ENCODE measurements at places on chromosomes 11 and 22.

- H3K36me3 ChIP-seq = no peaks in the 10 kb centered on the region
- no peaks in the 10 kb centered on the region for H3K27me3 ChIP-seq
- no peak for DNase-seq
- no peak overlapping the region for H3K4me3 ChIP-seq
- H3K4me1 ChIP-seq = no peaks in the 10 kb centered on the region
Observed at GRCh38 chr11:87972133-87972532, 203.1 kb downstream of the RAB38 start.

DNA sequence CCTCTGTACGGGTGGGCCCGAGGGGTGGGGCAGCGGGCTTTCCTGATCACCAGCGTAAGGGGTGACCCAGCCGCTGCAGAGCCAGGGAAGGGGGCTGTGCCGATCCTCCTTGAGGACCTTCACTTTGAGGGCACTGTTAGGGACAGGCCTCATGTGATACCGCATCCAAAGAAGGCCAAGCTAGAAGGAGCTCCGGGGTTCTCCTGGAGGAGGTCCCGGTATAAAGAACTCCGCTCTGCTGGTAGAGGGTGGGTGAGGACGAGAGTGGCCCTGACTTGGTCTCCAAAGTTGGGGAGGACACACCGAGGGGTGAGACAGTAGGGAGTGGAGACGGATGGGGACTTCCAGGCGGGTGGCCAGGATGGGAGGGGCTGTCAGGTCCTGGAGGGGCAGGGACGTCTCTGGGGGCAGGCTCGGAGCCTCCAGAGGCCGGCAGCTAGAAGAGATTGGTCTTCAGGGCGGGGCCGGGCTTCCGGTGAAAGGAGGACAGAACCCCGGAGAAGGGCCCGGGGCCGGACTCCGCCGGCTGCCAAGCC, 4.6 kb downstream of the PHOX2A start:
- H3K4me3 ChIP-seq = peak overlapping the region; percentile 52
- peaks cover 9% of the 10 kb centered on the region for H3K36me3 ChIP-seq
- DNase-seq = peak; percentile 75
- no peaks in the 10 kb centered on the region for H3K4me1 ChIP-seq
- no peak overlapping the region for H3K27ac ChIP-seq

GRCh38 chr22:19983741-19984140, 32.9 kb downstream of the ARVCF start:
- H3K4me3 ChIP-seq = no peak overlapping the region
- peak; percentile 25 for DNase-seq
- H3K27me3 ChIP-seq = no peaks in the 10 kb centered on the region
- peaks cover 7% of the 10 kb centered on the region for H3K4me1 ChIP-seq
- H3K27ac ChIP-seq = no peak overlapping the region

DNA sequence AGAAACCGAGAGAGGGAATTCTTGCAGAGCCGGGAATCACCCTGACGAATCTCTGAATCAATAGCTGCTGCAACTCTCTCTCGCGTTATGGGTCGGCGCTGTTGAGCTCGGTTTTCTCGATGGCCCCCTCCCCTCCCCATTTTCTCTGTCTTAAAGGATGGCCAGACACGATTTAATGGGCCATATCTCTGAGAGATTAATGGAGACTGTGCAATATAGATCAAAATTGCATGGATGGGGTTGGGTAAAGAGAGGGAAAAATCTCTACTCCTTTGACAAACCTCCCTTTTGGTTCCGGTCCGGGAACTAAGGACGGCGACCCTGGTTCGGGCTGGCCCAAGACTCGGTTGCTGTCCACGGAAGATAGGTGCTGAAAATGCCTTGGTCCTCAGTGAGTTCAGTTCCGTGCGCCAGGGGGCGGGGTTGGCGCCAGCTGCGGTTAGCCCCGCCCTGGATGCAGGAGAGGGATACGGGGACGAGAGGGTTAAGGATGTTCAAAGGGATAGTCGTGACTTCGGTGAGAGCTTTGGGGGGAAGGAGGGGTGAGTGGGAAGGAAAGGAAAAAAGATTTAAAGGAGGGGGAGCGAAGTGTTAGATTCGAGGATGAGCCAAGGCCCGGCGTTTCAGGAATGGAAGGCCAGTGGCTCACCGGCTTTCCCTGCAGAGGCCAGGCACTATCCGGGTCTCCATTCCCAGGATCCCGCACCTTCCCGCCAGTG, 103.6 kb upstream of the HSD17B12 start:
- DNase-seq = peak; percentile 80
- H3K27me3 ChIP-seq = peaks cover 13% of the 10 kb centered on the region
- H3K27ac ChIP-seq = no peak overlapping the region
- H3K4me1 ChIP-seq = peaks cover 20% of the 10 kb centered on the region
- peak overlapping the region; percentile 70 for H3K4me3 ChIP-seq

GRCh38 chr11:57100638-57101331, 81.0 kb upstream of the LRRC55 start:
- H3K4me1 ChIP-seq = no peaks in the 10 kb centered on the region
- peaks cover 19% of the 10 kb centered on the region for H3K27me3 ChIP-seq
- H3K27ac ChIP-seq = no peak overlapping the region
- DNase-seq = no peak
- H3K36me3 ChIP-seq = no peaks in the 10 kb centered on the region

GRCh38 chr22:50697667-50698506, 25.3 kb downstream of the SHANK3 start:
- no peaks in the 10 kb centered on the region for H3K36me3 ChIP-seq
- peak overlapping the region; percentile 65 for H3K4me3 ChIP-seq
- DNase-seq = peak; percentile 23

GRCh38 chr11:46718155-46719019, 626 bp upstream of the F2 start:
- peaks cover 14% of the 10 kb centered on the region for H3K4me1 ChIP-seq
- H3K27ac ChIP-seq = no peak overlapping the region
- no peak for DNase-seq

DNA sequence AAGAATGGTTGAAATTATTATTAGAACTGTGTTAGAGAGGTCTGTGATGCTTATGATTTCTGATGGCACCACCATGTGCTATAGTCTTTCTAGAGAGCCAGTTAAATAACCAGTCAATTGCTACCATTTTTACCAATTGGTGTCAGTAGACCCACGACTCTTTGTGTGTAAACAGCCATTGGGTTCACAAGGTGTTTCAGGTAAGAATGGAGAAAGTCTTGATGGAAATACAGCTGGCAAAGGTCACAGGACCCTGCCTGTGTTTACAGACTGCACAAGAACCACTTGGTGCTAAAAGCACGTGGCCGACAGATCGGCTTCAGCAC, 30.5 kb upstream of the OR10G7 start:
- no peaks in the 10 kb centered on the region for H3K36me3 ChIP-seq
- DNase-seq = no peak
- H3K27ac ChIP-seq = no peak overlapping the region

- H3K27me3 ChIP-seq = no peaks in the 10 kb centered on the region
- peak; percentile 12 for DNase-seq
- H3K27ac ChIP-seq = no peak overlapping the region
- H3K4me1 ChIP-seq = no peaks in the 10 kb centered on the region
- no peak overlapping the region for H3K4me3 ChIP-seq
Observed at GRCh38 chr11:100632941-100633452, 54.1 kb upstream of the ARHGAP42 start.

- no peak overlapping the region for H3K27ac ChIP-seq
- H3K27me3 ChIP-seq = no peaks in the 10 kb centered on the region
- no peak overlapping the region for H3K4me3 ChIP-seq
- DNase-seq = no peak
- H3K36me3 ChIP-seq = no peaks in the 10 kb centered on the region
- H3K4me1 ChIP-seq = no peaks in the 10 kb centered on the region
Observed at GRCh38 chr11:70586261-70587074, 188.1 kb downstream of the CTTN start.

DNA sequence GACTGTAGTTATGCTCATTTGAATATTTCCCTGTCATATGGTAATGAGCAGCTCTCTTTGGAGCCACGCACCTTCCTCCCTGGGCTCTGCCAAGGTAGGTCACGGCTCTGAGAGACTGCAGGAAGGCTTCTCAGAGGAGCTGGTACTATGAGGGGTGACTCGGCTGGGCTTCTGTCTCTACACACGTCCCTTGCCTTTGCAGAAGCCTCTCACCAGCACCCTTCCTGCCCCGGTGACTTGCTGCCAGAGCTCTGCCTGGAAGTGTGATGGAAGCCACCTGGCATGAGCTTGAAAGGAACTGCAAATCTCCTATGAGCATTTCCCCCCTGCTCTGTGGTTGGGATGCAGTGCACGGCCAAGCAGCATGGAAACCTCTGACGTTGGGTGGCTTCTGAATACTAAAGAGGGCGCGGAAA, 74.2 kb downstream of the KIRREL3 start:
- peaks cover 47% of the 10 kb centered on the region for H3K4me1 ChIP-seq
- H3K36me3 ChIP-seq = no peaks in the 10 kb centered on the region
- peak; percentile 48 for DNase-seq
- no peak overlapping the region for H3K4me3 ChIP-seq

GRCh38 chr11:124394408-124394807, 4.4 kb downstream of the OR8B3 start:
- no peaks in the 10 kb centered on the region for H3K27me3 ChIP-seq
- peak; percentile 53 for DNase-seq
- H3K4me3 ChIP-seq = no peak overlapping the region
- H3K36me3 ChIP-seq = no peaks in the 10 kb centered on the region

GRCh38 chr11:113242767-113243397, 71.5 kb upstream of the TTC12 start:
- peak overlapping the region; percentile 76 for H3K4me3 ChIP-seq
- H3K36me3 ChIP-seq = no peaks in the 10 kb centered on the region
- H3K27ac ChIP-seq = peak overlapping the region; percentile 57
- peak; percentile 80 for DNase-seq
- H3K27me3 ChIP-seq = no peaks in the 10 kb centered on the region

- H3K4me1 ChIP-seq = peaks cover 34% of the 10 kb centered on the region
- H3K27ac ChIP-seq = peak within 1 kb of the TSS; percentile 53
- H3K27me3 ChIP-seq = no peaks in the 10 kb centered on the region
Observed at GRCh38 chr11:117199053-117199915, at the start of gene TAGLN. Gene TAGLN, plus strand, starts transcription at chr11:117199370. Its CDS starts 3,644 bp downstream, at chr11:117203014.

GRCh38 chr11:69524291-69524882, 42.9 kb downstream of the LINC01488 start:
- peaks cover 19% of the 10 kb centered on the region for H3K4me1 ChIP-seq
- H3K27me3 ChIP-seq = no peaks in the 10 kb centered on the region
- peak overlapping the region; percentile 41 for H3K27ac ChIP-seq
- no peaks in the 10 kb centered on the region for H3K36me3 ChIP-seq

DNA sequence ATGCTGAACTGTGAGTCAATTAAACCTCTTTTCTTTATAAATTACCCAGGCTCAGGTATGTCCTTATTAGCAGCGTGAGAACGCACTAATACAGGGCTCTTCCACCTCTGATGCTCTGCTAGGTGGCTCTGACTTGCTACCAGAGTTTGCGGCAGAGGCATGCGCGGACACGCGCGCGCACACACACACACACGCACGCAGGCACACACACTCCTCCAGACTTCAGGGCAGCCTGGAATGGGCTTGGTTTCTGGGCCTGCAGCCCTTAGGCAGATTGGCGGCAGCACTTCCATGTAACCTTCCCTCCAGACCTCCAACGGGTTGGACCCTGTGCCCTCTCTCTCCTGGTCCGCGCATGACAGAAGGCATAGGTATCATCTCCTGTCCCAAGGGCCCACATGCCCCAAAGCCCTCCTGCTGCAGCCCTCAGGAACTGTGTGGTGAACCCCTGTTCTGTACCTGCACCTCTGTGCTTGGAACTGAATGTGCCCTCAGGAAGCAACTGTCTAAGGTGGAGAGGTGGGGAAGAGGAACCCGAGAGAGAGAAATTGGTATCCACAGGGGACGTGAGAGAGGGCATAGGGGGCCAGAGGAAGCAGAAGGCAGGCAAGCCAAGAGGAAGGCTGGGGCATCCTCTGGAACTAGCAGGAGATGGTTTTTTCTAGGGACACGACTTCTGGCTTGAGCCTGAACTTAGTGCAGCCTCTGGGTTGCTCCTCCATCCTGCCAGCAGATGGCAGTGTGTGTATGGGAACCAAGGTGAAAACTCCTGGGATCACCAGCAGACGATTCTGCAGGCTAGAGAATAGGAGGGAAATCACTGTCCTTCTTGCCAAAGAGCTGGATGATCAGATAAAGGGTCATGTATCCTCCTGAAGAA, 23.4 kb upstream of the RIC3 start:
- peaks cover 23% of the 10 kb centered on the region for H3K27me3 ChIP-seq
- H3K4me1 ChIP-seq = no peaks in the 10 kb centered on the region
- peak; percentile 77 for DNase-seq
- H3K4me3 ChIP-seq = no peak overlapping the region
- no peaks in the 10 kb centered on the region for H3K36me3 ChIP-seq

- H3K4me3 ChIP-seq = no peak overlapping the region
- peak; percentile 44 for DNase-seq
- H3K27ac ChIP-seq = no peak overlapping the region
- peaks cover 83% of the 10 kb centered on the region for H3K27me3 ChIP-seq
- no peaks in the 10 kb centered on the region for H3K4me1 ChIP-seq
- no peaks in the 10 kb centered on the region for H3K36me3 ChIP-seq
Observed at GRCh38 chr11:20337526-20338154, 25.9 kb upstream of the HTATIP2 start.

- H3K4me3 ChIP-seq = no peak overlapping the region
- H3K36me3 ChIP-seq = no peaks in the 10 kb centered on the region
- H3K27me3 ChIP-seq = no peaks in the 10 kb centered on the region
- peak; percentile 19 for DNase-seq
Observed at GRCh38 chr11:130554241-130555055, 106.0 kb downstream of the ADAMTS15 start.

DNA sequence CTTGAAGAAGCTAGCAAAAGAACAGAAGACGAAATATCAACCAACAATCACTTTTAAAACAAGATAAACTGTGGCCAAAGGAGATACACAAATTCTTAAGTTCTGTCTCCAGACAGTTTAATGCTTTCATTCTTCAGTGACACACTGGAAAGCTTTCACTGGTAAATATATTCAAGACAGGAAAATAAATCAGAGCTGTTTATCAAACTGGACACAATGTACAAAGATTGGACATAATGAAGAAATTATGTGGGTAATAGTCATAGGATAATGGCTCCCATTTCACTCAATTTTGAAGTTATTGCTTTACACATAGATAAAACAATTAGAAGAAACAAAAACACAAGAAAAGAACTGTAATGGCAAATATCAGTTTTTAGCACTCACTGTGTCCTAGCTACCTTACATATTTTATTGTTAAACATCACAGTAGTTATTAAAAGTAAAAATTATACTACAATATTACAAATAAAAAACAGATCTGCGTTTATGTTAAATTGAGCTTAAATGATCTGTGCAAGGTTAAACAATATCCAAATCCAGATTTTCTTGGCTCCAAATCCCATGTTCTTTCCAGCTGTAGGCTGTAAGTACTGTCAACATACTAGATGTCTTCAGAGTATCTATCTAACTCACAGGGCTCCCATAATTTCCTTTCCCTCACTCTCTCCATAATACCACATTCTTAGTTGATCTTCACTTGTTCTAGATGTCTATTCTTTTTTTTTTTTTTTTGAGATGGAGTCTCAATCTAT, 38.6 kb upstream of the NOX4 start:
- no peak for DNase-seq
- H3K4me3 ChIP-seq = no peak overlapping the region
- H3K27ac ChIP-seq = no peak overlapping the region
- H3K4me1 ChIP-seq = no peaks in the 10 kb centered on the region
- H3K36me3 ChIP-seq = no peaks in the 10 kb centered on the region
- H3K27me3 ChIP-seq = no peaks in the 10 kb centered on the region

DNA sequence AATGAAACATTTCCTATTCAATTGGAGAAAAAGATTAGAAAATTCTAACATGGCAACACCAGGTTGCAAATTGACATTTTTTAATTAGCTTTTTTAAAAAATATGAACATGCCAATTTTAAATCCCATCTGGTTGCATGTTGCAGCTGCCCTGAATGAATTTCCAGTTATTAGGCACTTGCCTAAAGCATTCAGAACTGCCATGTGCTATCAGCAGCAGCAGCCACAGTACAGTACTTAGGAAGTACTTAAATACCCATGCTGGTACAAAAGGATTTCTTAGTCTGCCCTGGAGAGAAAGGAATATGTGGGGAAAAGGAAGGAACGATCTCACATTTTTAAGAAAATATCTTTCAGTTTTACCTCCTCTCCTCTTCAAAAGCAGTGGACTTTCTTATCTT, 46.2 kb downstream of the FAM168A start:
- H3K27me3 ChIP-seq = no peaks in the 10 kb centered on the region
- no peak overlapping the region for H3K27ac ChIP-seq
- no peaks in the 10 kb centered on the region for H3K36me3 ChIP-seq
- no peak overlapping the region for H3K4me3 ChIP-seq
